Calu3 (cell line): ENCODE measurements at places on chromosomes 16 and 17. TPM values are rescaled to one million over a fixed set of nuclear protein-coding genes. Genes with fewer than 3 reads are reported as not detected.

Gene TPSB2
- not detected in 2 replicates for total RNA-seq

Gene ICAM2
- total RNA-seq = 3.6 and 4.4 TPM in 2 replicates

Gene CUEDC1
- total RNA-seq = 30.9 and 34.7 TPM in 2 replicates

Gene SRCIN1
- 46.6 and 46.7 TPM in 2 replicates for total RNA-seq

Gene TMEM238L
- not detected in 2 replicates for total RNA-seq

Gene CCDC144A
- total RNA-seq = 15.9 and 16.8 TPM in 2 replicates

Gene CAMTA2
- 21.4 and 32.3 TPM in 2 replicates for total RNA-seq

Gene MYH8
- not detected in 2 replicates for total RNA-seq

DNA sequence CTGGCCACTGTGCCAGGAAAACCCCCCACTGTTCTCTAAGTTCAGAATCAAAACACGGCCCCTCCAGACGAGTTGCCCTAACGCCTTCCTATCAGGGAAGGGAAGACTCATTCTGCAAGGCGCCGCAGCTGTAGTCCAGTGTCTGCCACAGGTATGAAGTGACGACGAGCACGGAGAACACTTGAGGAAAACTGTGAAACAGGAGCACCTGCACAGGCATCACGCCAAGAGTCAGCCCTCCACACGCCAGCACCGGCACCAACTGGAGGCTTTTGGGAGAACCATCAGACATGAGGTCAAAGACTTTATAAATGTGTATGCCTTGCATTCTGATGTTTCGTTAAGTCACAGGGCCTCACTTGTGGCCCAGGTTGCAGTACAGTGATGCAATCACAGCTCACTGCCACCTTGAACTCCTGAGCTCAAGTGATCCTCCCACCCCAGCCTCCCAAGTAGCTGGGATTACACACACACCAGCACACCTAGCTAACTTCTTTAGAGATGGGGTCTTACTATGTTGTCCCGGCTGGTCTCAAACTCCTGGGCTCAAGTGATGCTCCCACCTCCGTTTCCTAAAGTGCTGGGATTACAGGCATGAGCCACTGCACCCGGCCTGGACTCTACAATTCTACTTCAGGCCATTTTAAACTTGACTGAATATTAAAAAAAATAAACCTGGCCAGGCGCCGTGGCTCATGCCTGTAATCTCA lies 22.9 kb downstream of the KLHDC4 start:
- no peaks in the 10 kb centered on the region for H3K4me1 ChIP-seq
- H3K36me3 ChIP-seq = peaks cover 26% of the 10 kb centered on the region
- no peak overlapping the region for H3K4me3 ChIP-seq
- no peak for DNase-seq
- no peaks in the 10 kb centered on the region for H3K27me3 ChIP-seq

GRCh38 chr16:74807052-74807646 lies 32.5 kb upstream of the FA2H start:
- no peak overlapping the region for H3K4me3 ChIP-seq
- H3K27me3 ChIP-seq = no peaks in the 10 kb centered on the region
- no peak for DNase-seq
- no peaks in the 10 kb centered on the region for H3K4me1 ChIP-seq

- no peaks in the 10 kb centered on the region for H3K4me1 ChIP-seq
- no peaks in the 10 kb centered on the region for H3K36me3 ChIP-seq
- peaks cover 47% of the 10 kb centered on the region for H3K27me3 ChIP-seq
- H3K27ac ChIP-seq = no peak overlapping the region
Measured at GRCh38 chr17:76543826-76544545, 4.1 kb downstream of the PRCD start.

DNA sequence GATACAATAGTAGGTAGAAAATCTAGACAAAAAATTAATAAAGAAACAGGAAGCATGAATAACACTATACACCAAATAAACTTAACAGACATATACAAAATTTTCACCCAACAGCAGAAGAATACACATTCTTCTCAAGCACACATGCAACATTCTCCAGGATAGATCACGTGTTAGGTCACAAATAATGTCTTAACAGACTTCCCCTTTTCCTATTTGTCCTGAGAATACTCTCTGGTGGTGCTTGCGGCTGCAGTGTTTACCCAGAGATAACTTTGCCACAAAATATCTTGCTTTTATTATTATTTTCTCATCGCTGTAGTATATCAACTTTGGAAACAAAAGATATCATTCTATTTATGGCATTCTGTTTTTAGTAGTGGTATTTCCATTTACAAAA lies 40.6 kb upstream of the ZNF267 start:
- no peaks in the 10 kb centered on the region for H3K4me1 ChIP-seq
- H3K36me3 ChIP-seq = no peaks in the 10 kb centered on the region
- no peak for DNase-seq
- no peaks in the 10 kb centered on the region for H3K27me3 ChIP-seq
- H3K27ac ChIP-seq = no peak overlapping the region

DNA sequence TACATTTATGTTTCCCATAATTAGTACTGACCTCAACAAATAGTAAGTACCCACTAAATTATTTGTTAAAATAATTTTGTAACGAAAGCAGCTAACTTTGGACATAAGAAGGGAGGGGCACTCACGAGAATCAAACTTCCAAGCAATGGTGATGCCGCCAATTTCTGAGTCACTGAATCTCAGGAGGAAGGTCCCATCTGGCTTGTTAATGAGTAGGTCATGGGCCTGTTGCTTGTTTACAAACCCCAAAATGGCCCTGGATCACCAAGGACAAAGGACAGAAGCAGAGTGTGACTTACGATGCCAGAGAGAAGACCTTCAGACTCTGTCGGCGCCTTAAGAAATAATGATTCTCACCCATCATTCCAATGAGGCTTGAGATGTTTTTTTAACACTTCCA lies 15.8 kb upstream of the GHDC start:
- H3K4me3 ChIP-seq = no peak overlapping the region
- DNase-seq = no peak
- no peak overlapping the region for H3K27ac ChIP-seq
- no peaks in the 10 kb centered on the region for H3K4me1 ChIP-seq

GRCh38 chr17:72125742-72126141 lies 4.9 kb downstream of the SOX9 start:
- peak overlapping the region; percentile 90 for H3K4me3 ChIP-seq
- H3K27me3 ChIP-seq = peaks cover 32% of the 10 kb centered on the region
- peaks cover 35% of the 10 kb centered on the region for H3K4me1 ChIP-seq
- peak overlapping the region; percentile 83 for H3K27ac ChIP-seq

GRCh38 chr16:10402975-10403374 lies 17.1 kb downstream of the ATF7IP2 start:
- H3K4me1 ChIP-seq = no peaks in the 10 kb centered on the region
- H3K27ac ChIP-seq = no peak overlapping the region
- H3K27me3 ChIP-seq = no peaks in the 10 kb centered on the region
- DNase-seq = no peak
- peaks cover 19% of the 10 kb centered on the region for H3K36me3 ChIP-seq

DNA sequence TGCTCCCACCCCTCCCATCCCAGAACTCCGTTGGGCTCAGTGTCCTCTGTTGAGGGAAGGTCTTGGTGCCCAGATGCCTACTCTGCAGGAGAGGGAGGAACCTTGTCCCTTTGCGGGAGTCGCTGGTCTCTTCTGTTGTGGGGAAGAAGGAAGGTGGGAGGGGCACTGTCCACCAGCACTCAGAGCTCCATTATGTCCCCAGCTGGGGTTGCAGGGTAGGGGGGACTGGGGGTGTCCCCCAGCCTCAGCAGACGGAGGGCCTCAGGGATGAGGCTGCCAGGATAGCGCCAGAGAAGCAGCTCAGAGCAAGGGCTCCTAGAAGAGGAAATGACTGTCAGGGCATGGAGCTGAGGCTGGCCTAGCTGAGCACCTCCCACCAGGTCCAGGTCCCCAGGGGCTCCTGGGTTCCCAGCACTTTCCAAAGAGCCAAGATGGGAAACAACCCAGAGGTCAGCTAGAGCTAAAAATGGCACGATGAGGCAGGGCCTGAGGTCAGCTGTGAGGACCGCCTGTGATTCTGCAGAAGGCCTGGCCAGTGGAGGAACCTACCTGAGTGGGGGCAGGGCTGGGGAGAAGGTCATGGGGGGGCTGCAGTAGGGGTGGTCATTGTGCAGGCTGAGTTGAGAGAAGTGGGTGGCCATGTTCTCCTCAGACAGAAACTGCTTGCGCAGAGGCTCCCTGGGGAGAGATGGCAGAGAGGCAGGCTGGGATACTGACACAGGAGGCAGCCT lies 893 bp downstream of the HCFC1R1 start:
- H3K36me3 ChIP-seq = peaks cover 87% of the 10 kb centered on the region
- H3K4me1 ChIP-seq = peaks cover 30% of the 10 kb centered on the region
- peak overlapping the region; percentile 80 for H3K4me3 ChIP-seq
- no peaks in the 10 kb centered on the region for H3K27me3 ChIP-seq
- peak overlapping the region; percentile 89 for H3K27ac ChIP-seq
- no peak for DNase-seq

DNA sequence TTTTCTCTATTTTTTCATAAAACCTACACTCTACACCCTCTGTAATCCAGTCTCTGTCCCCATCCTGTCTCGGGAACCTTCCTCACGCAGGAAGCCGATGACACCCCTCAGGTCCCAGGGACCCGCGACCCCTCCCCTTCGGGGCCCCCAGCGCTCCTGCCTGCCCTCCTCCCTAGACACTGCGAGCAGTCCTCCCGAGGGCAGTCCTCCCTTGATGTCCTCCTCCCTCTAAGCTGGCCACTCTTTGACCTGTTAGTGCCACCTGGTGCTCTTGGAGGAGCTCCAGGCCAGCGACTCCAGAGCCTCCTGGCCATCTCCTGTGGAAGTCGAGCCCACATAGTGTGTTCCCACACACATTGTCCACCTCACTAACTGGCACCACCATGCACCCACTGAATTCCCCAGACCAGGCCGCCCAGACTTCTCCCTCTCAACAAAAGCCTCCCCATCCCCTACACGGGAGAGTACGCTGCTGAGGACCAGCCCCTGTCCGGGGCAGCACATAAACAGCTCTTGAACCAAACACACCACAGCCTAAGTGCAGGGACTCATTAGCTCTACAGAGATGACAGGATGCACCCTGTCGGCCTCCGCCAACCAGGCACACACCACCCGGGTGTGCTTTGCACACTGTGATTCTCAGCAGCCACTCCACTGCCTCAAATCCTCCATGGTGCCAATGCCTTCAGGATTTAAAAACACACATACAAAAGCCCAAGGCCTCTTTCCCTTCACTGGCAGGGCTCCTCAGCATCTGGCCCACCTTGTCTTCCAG lies 9.3 kb downstream of the OSBPL7 start:
- H3K27me3 ChIP-seq = no peaks in the 10 kb centered on the region
- H3K27ac ChIP-seq = no peak overlapping the region
- no peak overlapping the region for H3K4me3 ChIP-seq

DNA sequence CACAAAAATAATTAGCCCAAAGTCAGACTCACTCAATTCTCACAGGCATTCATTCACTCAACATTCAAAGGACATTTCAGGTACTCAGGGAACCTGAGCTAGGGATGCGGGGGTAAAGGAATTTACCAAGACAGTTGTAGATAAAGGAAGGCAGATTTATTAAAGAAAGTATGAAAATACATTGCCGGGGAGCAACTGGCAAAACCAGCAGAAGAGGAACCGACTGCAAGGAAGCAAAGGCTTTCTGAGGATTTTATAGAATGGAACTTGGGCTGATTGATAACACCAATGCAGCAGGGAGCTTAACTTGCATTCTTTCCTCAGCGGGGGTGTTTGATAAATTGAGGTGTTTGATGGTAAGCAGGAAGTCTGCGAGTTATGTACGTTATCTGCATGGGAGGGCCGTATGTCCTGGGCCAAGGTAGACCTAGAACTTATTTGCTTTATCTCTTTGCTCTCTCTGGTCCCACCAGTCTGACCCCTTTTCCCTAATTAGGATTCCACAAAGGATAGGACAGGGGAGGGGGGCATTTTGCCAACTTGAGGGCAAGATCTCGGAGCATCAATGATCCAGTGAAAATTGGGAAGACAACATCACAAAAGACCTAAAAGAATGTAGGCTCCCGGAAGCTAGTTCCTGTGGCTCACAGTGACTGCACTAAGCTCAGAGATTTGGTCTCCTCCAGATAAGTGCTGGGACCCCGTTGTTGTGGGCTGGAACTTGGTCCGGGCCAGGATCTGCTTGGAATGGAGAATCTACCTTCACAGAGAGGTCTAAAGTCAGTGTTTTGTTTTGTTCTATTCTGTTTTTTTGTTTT lies 5.8 kb upstream of the MT3 start:
- H3K27ac ChIP-seq = no peak overlapping the region
- H3K27me3 ChIP-seq = peaks cover 86% of the 10 kb centered on the region
- no peaks in the 10 kb centered on the region for H3K4me1 ChIP-seq
- H3K4me3 ChIP-seq = no peak overlapping the region

DNA sequence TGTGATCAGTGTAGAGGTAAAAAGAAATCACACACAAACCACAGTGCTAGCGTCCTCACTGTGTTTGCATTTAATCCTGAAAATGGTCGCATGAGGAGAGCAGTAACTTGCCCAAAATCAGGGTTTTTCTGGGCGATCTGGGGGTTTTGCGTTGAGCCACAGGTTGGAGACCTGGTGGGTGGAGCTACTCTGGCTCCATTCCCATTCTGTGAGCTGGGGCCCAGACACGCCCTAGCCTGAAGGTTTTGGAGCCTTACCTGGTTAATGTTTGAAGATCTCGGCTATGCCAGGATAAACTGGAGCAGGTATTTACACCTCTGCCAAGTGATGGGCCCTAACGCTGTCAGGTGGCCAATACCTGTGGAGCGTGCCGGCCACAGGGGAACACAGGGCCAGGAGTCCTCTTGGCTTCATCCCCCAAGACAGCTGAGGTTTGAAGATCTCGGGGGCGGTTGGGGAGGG lies 48.4 kb downstream of the MPRIP start:
- peaks cover 78% of the 10 kb centered on the region for H3K4me1 ChIP-seq
- peak overlapping the region; percentile 47 for H3K27ac ChIP-seq
- DNase-seq = peak; percentile 71
- no peaks in the 10 kb centered on the region for H3K27me3 ChIP-seq
- H3K4me3 ChIP-seq = peak overlapping the region; percentile 46

GRCh38 chr16:17205279-17206211 lies 265.2 kb downstream of the XYLT1 start:
- H3K36me3 ChIP-seq = no peaks in the 10 kb centered on the region
- H3K27me3 ChIP-seq = peaks cover 15% of the 10 kb centered on the region
- no peak overlapping the region for H3K4me3 ChIP-seq

- no peak overlapping the region for H3K4me3 ChIP-seq
- no peak overlapping the region for H3K27ac ChIP-seq
- no peak for DNase-seq
- no peaks in the 10 kb centered on the region for H3K27me3 ChIP-seq
Measured at GRCh38 chr17:53543472-53543871, 279.3 kb upstream of the KIF2B start.

DNA sequence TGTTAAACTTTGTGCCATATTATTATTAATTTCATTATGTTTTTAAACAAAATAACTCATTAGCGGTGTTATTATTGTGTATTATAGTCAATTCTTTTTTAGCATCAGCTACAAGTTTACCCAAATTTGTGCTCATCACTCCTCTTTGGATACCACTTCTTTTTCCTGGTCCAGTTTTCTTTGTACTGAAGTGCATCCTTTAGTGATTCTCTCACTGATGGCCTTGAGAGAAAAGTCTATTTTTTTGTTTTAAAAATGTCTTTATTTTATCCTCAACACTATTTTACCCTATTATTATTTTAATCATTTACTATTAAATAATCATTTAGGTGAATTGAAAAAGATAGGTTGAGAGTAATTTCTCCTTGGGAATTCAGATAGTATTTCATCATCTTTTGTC lies 99.2 kb downstream of the RGS9 start:
- peaks cover 49% of the 10 kb centered on the region for H3K27me3 ChIP-seq
- no peaks in the 10 kb centered on the region for H3K36me3 ChIP-seq
- no peak overlapping the region for H3K4me3 ChIP-seq
- H3K27ac ChIP-seq = no peak overlapping the region
